NCI-H187 treated with DMSO at 0.1 percent for 48 hours (cell line): ENCODE measurements at places on chromosomes 7 and 10.

DNA sequence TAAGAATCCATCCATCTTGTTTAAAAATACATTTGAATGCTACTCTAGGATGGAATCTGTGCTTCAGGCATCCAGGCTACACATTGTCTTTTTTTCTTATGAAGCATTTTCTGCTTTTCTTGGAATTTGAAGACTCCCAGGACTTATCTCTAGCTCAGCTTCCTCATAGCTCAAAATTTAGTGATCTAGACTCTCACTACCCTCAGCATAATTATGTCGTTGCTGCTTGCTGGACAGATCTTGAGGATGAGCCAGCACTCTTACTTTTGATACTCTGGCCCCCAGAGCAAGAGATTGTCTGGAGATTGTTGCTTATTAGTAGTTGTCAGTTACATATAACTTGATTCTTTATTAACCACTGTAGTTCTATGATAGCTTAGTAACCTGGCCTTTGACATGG lies 83.3 kb upstream of the FGL2 start:
- DNase-seq, result no peak

DNA sequence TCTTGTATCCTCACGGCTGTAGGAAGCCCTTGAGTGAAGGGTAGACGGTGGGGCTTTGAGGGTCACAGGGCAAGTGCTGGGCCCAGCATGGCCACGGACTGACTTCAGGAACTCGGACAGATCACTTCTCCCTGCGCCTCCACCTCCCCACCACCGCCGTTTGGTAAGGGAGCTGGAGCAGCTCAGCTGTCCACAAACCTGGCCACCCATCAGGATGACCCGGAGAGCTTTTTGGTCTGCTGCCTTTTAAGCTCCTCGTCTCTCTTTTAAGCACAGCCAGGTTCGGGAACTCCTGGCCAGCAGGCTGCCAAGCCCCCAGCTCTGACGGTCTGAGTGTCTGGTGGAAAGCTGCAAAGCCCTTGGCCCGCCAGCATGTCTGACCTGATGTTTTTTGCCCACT lies 64.1 kb downstream of the ABRAXAS2 start:
- no peak for DNase-seq

DNA sequence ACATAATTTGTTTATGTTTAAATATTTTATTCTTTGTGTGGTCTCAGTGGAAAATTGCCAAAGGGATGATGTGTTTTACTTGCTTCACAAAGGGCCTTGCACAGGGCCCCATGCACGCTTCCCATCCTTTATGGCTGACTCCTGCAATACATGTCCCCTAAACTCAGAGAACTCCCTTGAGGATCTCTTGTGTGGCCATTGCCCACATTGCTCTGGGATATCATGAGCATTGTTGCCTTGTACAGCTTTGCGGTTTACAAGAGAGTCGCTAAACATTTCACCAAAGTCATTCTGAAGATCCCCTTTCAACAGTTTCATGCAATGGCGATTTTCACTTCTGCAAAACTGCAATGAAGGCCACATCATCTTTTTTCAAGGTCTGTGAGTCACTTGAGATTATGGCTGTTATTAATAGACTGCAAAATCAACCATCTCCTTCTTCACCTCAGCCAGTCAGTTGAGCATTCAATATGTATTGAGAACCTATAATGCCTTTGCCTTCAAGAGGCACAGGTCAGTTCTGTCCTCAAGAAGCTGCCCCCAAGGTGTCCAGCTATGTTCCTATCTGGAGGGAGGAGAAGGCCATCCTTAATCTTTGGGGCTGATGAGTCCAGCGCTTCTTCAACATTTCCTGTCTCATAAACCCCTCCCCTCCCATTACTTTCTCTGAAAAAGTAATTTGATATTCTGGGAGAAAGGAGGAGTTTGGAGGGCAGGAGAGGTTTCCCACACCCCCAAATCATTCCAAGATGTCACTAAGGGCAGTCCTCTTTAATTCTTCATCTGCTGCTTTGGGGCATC lies 108.1 kb downstream of the CCDC71L start:
- DNase-seq, result no peak

GRCh38 chr10:130961506-130962239 lies 349.8 kb downstream of the TCERG1L start:
- DNase-seq, result no peak

GRCh38 chr7:29480934-29481651 lies 82.5 kb upstream of the PRR15 start:
- no peak for DNase-seq

DNA sequence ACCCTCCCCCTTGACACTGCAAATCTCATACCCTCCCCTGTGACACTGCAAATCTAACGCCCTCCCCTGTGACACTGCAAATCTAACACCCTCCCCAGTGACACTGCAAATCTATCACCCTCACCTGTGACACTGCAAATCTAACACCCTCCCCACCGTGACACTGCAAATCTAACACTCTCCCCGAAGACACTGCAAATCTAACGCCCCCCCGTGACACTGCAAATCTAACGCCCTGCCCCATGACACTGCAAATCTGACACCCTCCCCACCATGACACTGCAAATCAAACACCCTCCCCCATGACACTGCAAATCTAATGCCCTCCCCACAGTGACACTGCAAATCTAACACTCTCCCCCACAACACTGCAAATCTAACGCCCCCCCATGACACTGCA lies 603.7 kb downstream of the DNAJB6 start:
- no peak for DNase-seq

DNA sequence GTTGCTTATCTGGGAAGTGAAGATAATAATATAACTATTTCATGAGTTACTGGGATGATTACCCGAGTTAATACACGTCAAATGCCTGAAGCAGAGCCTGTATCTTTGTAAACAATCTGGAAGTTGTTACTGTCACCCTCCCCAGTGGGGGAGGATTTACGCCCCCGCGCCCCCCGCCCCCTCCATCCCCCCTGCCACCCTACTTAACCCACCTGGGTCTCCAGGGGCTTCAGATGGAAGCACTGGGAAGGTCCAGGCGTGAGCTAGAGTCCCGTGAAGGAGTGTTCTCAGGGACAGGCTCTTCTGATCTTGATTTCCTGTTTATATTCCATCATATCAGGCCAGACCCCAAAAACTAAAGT lies 691 bp upstream of the PPA1 start:
- no peak for DNase-seq

GRCh38 chr7:127873715-127874636 lies 157.3 kb downstream of the LRRC4 start:
- DNase-seq, result no peak

GRCh38 chr7:113217314-113217713 lies 99.0 kb upstream of the SMIM30 start:
- no peak for DNase-seq

DNA sequence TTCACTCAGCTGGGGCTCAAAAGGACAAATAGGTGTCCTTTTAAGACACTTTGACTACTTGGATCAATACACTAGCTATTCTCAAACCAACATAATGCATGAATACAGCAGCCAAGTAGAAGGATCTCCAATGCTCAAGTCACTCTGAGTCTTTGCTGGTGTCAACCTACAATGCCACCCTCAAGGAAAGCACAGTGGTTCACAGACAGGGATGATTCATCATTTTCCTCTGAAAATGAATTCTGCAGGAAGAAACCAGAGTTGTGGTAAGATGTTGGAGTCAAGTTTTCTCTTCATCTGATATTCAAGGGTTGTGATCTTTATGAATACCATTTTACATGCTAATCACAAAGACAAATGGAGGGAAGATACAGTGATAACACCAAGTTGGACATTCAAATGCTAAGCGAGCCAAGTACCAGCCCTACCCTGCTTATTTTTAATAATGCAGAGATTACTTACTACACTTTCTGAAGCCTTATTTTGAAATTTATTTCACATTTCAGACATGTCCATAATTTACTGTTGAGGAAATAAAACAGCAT lies 143.1 kb upstream of the FGFR2 start:
- no peak for DNase-seq

- DNase-seq, result no peak
Measured at GRCh38 chr7:116231949-116232348, 21.6 kb downstream of the TES start.
